ENCODE measurements at places on chromosomes 3 and 15.

GRCh38 chr15:68712886-68713285 is 107.8 kb downstream of the ANP32A start:
- DNase-seq = no peak

- no peak for DNase-seq
Observed at GRCh38 chr3:45477838-45478237, 89.5 kb downstream of the LARS2 start.

- DNase-seq = no peak
Observed at GRCh38 chr3:42807929-42808328, 1.3 kb upstream of the ACKR2 start.

DNA sequence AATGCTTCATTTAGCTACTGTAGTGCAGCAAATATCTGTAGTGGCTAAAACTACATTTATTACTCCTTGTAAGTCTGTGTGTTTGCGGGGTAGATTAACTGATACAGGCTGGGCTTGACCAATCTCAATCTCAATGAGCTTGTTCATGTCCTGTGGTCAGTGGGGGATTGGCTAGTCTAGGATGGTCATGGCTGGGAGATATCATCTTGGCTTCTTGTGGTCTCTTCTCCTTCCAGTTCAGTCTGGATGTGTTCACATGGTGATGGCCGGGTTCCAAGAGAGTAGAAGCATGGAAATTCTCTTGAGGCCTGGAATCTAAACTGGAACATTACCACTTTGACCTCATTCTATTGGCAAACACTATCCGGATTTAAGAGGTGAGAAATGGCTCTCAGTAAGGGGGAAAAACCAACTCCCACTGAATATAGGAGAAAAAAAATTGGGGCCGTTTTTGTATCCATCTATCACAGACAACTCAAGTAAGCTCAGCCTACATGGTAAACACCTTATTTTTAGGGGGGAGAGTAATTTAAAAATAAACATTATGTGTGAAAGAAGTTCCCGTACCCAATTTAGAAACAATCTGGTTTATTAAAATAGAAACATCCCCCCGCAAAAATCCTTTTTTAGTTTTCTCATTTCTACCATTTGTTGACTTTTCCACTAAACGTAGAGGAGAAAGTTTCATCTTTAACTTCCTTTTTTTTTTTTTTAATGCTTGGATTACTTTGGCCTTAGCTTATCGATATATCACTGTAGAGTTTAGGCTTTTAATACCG is 284.9 kb upstream of the TBC1D5 start:
- no peak for DNase-seq

DNA sequence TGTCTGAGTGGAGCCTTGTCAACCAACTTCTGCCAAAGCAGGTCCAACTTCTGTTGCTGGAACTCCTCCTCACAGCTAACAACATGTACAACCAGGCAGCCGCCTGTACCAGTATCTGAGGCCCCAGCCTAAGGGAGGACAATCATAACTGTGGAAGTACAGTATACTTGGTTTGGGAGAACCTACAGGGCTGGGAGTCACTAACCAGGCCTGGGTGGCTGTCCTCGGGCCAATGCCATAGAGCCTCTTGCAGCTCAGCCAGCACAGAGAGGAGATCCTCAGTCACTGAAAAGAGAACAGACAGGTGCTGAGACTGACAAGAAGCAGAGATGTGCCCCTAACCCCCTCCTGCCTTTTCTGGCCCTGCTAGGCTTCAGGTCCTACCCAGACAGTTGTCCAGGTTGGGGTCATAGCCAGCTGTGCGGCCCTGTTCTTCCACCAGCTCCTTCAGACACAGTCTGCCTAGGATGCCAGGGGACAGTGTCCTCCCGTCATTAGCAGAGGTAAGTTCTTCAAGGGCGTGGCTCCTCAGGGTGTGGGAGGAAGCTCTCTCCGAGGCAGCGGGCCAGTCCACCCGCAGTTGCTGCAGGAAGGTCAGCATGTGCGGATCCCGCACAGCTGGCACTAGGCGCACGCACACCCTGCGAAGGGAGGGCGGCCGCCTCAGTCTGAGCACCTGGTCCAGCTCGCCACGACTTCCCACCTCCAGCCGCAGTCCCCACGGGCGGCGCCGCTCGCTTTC is 980 bp downstream of the DALRD3 start:
- DNase-seq = no peak

GRCh38 chr15:58957101-58957973 is 23.9 kb upstream of the SLTM start:
- DNase-seq = peak; percentile 30

All from activated T-cell treated with anti-CD3 and anti-CD28 coated beads for 48 hours (primary cell).